DMS79 (cell line): ENCODE measurements at places on chromosomes 7 and 10.

DNA sequence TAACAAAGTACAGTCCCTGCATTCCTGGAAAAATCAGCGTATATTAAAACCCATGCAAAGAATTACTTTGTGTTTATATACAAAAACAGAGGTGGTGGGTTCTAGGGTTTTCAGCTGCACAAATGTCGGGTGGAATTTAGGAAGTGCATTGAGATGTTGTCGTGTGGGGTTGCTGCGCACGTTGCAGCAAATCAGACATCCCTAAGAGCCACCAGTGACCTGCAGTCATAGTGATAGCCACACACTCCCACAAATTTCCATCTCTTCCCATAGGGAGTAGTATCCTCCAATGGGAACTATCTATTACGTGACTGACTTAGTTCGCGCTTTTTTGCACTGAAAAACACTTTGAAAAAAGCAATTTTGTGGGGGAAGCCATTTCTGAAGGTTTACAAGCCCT lies 375.2 kb upstream of the GALNT17 start:
- DNase-seq = no peak

DNA sequence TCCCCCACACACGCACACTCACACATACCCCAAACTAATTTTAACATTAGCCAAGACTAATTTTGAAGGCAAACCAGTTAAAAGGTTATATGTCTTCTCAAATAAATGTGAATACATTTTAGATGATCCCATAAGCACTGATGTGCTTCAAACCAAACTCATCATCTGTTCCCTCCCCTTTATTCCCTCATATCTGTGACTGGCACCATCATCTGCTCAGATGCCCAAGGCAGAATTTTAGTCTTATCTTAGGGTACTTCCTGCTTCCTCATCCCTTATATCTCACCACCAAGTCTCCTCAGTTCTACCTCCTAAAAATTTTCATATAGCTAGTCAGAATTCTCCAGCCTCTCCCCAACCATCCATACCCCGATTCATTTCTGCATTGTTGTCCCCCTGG lies 80.4 kb downstream of the UPF2 start:
- no peak for DNase-seq

GRCh38 chr7:40726559-40726958 lies 591.8 kb downstream of the SUGCT start:
- DNase-seq = no peak

DNA sequence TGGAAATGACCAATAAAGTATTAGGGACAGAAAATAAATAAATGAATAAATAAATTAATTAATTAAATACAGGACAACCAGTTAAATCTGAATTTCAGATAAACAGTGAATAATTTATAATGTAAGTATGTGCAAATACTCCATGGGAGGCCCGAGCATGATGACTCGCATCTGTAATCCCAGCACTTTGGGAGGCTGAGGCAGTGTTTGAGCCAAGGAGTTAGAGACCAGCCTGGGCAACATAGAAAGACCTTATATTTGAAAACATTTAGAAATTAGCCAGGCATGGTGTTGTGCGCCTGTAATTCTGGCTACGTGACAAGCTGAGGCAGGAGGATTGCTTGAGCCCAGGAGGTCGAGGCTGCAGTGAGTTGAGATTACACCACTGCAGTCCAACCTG lies 123.7 kb downstream of the CUL2 start:
- DNase-seq = no peak

GRCh38 chr10:642186-642890 lies 47.1 kb downstream of the DIP2C start:
- no peak for DNase-seq

DNA sequence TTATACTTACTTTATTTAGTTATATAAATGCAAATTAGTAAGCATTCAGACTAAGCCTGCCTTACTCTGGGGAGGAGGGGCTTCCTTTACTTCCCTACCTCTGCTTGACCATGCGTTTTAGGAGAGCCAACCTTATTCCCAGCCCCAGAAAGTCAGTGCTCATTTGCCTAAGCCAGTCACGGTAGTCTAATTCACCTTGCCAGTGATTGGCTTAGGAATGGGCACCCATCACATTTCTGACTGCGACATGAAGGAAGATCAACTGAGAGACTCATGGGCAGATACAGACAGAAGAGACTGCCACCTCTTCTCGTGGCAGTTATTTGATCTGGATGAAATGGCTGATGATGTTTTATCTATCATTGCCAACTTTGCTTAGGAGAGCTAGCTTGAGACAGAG lies 29.5 kb downstream of the RPA3 start:
- no peak for DNase-seq

- DNase-seq = no peak
Measured at GRCh38 chr10:12091421-12091820, 22.7 kb downstream of the DHTKD1 start.

GRCh38 chr7:81590131-81590530 lies 179.7 kb downstream of the HGF start:
- no peak for DNase-seq

GRCh38 chr10:79050896-79051555 lies 17.7 kb upstream of the ZMIZ1 start:
- no peak for DNase-seq

DNA sequence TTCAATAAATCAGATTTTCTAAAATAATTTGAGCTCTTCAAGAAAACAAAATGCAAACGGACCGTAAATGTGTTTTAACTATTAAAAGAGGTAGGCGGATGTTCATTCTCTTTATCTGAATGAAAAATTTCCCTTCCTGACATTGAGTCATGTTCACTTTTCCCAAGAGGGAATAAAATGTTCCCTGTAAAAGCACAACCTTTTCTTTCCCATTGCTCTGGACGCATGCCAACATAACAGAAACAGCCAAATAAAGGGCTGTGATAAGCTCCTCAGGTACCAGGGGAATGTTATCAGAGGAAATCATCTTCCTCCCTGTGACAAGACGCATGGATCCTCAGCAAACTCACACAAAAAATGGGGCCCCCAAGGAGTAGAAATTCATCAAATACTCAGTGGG lies 251.8 kb downstream of the MTERF1 start:
- no peak for DNase-seq

- peak; percentile 8 for DNase-seq
Measured at GRCh38 chr7:129831424-129832058, 121.2 kb downstream of the UBE2H start.

DNA sequence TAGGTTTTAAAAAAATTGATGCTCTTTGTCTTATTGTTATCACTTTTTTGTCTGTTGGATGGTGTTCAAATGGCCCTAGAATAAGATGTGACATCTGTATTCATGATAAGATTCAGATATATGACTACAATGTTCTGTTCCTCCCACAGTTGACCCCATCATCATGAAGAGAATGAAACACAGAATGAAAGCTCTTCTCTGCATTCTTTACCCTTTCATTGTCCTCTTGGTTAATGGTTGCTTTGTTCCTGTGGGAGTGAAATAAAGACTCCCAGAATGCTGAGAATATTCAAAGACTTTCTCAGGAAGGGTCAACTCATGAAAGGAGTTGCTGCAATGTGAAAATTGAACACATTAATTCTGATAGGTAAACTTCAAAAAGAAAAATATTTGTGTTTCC lies 1015.8 kb downstream of the SORCS3 start:
- no peak for DNase-seq

GRCh38 chr10:113991091-113991860 lies 52.4 kb upstream of the ADRB1 start:
- no peak for DNase-seq

GRCh38 chr10:59283456-59284091 lies 78.8 kb downstream of the FAM13C start:
- DNase-seq = peak; percentile 74

DNA sequence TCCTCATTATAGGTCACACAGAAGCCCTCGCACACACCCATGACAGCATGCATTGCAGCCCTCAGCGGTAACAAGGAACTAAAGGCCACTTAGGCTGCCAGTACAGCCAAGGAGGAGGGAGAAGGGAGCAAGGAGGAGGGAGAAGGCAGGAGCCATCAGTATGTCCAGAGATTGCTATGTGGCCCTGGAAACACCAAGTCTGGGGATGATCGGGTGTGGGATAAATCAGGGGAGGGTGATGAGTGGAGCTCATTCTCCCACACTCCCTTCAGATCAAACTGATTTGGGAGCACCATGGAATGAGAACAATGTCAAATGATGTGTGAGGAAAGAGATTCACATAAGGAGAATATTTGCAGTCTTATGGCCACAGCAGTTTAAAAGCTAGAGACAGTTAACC lies 350.9 kb downstream of the TNS3 start:
- DNase-seq = no peak

DNA sequence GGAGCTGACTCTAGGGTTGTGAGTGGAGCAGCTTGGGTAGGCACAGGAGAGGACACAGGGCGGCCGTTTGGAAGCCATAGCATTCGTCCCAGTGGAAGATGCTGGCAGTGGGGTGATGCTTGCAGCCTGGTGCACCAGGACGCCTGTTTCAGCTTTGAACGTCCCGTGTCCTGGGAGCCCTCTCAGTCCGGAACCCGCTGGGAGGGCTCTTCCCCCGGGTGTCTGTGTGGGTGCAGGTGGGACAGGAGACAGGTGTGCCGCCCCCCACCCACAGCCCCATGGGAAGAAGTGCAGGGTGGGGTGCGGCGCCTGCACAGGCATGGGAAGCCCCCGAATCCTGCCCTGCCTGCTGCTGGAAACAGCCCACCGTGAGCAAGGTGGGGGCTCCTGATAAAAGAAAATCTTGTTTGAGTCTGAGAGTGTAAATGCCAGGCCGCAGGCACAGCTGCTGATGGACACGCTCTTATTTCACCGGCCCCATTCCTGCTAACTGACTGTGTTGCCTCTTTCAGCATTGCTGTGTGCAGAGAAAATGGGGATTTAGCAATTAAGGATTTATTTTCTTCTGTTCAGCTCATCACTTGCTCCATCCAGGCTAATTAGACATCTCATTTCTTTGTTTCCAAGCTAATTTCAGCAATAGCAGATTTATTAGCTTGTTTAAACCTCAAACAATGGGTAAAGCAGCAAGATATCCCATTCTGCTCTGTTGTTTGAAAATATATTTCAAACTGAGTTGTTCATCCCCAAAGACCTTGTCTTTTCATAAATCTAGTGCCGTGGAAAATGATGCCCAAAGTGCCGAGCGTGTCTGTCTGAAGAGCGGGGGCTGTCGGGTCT lies 54.9 kb upstream of the DPYSL4 start:
- DNase-seq = no peak

DNA sequence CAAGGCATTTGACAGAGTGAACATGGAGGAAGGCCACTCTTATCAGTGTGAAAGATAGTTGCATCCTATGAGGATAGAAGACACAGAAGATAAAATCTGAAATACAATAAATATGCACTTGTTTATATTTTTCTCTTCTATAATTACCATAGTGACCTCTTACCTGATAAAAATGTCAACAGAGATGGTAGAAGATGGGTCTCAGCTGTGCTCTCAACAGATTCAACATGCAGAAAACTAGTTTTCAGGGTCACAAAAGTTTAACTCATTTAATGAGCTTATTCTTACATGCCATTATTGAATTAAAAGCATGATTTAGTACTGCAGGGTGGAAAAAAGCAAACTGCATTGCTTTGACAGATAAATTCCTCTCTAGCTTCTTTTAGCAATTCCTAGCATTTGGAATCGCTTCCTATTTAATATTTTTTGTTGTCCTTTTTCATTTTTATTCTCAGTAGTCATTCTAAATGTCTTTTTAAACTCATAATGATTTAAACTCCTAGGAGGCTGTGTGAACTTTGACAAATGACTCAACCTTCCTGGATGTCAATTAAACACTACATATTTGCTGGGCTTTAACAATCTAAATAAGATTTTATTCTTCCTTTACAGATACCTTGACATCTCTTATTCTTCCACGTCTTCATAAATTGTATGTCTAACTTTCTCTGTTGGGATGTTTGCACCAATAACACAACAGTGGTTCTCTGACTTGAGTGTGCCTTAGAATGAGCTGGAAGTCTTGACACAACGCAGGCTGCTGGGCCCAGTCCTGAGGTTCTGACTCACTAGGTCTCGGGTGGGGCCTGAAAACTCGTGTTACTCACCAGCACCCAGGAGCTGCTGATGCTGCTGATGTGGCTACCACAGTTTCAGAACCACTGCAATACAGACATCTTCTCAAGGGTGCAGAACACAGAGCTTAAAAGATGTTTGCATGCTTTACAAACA lies 565.5 kb upstream of the IGFBP3 start:
- no peak for DNase-seq

DNA sequence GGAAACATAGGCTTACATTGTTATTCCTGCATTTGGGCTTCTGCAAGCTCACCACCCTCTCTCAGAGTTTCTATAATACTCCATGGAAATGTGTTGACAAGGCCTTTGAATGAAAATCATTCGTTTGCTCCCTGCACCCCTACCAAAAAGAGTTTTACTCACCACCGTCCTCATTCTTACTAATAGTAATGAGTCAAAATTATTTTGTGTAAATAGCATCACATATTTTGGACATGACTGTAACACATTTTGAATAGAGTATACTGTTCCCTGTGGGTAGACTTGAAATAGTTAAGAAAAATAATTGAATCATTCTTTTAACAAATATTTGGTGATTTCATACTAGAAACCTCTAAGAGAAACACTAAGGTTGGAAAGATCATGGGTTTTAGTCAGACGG lies 84.6 kb downstream of the AKAP9 start:
- no peak for DNase-seq

GRCh38 chr7:118793582-118793981 lies 569.1 kb downstream of the ANKRD7 start:
- no peak for DNase-seq

- DNase-seq = no peak
Measured at GRCh38 chr7:50362712-50363282, 58.3 kb downstream of the IKZF1 start.

DNA sequence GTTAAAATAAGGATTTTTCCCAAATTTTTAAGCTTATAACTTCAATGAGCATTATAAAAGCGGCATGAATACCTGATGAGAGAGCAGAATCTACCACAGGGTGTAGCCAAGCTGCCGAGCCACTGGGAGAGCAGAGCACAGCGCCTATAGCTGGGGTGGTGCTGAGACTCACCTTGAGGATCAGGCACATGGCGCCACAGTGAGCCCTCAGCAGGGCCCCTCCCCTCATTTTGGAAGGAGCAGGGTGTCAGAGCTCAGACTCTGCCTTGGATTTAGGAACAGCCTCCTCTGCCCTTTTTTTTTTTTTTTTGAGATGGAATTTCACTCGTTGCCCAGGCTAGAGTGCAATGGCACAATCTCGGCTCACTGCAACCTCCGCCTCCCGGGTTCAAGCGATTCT lies 118.6 kb downstream of the SRPK2 start:
- no peak for DNase-seq

DNA sequence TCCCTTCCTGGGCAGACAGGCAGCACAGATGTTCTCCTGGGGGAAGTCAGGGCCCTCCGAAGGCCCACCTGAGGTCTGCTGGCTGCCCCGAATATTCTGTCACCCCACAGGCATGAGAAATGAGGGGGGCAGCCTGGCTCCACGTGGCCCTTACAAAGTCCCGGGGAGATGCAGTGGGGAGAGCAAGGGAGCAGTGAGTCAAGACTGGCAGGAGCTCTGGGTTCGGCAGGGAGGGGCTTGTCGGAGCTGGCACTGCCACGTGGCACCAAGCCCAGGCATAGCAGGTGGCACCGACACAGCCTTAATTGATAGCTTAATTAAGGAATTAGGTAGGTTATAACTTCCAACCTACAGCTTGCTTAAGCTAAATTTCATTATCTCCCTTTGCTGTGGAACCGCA lies 163.9 kb downstream of the USP6NL start:
- no peak for DNase-seq
